Activated naive CD4-positive, alpha-beta T cell treated with Interleukin-2 at 50 U/mL for 16 hours (primary cell): ENCODE measurements at places on chromosomes 1 and 21.
A peak's percentile ranks its signal among the peaks of the same experiment; 100 is the strongest.

GRCh38 chr21:44047996-44048560 is 36.0 kb downstream of the TRAPPC10 start:
- DNase-seq, result no peak

DNA sequence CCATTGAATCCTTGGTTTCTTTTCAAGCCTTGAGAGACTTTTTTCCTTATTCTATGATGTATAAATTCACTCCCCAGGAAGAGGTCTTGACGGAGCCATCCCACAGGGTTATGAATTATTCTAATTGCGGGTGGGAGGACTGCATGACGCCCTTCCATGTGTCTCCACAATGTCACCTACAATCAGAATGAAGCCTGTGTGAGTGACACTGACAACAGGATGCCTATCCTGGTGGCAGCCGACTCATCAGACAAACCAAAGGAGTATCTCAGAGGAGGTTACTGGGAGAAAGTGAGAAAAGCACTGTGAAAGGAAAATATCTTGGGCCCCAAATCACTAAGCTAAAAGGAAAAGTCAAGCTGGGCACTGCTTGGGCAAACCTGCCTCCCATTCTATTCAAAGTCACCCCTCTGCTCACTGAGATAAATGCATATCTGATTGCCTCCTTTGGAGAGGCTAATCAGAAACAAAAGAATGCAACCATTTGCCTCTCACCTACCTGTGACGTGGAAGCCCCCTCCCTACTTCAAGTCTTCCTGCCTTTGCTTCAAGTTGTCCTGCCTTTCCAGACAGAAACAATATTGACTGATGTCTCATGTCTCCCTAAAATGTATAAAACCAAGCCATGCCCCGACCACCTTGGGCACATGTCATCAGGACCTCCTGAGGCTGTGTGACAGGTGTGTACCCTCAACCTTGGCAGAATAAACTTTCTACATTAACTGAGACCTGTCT is 98.4 kb downstream of the SMYD2 start:
- no peak for DNase-seq

GRCh38 chr21:22225299-22225698 is 1227.1 kb downstream of the NCAM2 start:
- no peak for DNase-seq

GRCh38 chr1:164628772-164629171 is 69.8 kb downstream of the PBX1 start:
- DNase-seq, result no peak

DNA sequence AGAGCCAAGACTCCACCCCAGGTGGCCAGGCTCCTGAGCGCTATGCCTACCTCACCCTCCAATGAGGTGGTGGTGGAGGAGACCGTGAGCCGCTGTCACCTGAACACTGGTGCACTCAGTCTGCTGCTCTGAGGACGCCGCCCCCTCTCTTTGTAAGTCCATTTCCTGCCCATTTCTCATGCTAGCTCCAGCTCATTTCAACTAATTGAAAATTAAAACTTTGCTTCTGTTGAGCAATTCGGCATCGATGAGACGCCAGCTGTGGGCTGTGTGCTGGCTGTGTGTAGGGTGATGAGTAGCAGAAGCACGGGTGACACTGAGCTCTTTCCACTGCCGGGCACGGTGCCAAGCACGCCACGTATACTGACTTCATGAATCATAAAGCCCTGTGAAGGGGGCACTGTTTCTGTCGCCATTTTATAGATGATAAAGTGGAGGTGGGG is 11.2 kb downstream of the TNFRSF1B start:
- DNase-seq, result peak; percentile 96

DNA sequence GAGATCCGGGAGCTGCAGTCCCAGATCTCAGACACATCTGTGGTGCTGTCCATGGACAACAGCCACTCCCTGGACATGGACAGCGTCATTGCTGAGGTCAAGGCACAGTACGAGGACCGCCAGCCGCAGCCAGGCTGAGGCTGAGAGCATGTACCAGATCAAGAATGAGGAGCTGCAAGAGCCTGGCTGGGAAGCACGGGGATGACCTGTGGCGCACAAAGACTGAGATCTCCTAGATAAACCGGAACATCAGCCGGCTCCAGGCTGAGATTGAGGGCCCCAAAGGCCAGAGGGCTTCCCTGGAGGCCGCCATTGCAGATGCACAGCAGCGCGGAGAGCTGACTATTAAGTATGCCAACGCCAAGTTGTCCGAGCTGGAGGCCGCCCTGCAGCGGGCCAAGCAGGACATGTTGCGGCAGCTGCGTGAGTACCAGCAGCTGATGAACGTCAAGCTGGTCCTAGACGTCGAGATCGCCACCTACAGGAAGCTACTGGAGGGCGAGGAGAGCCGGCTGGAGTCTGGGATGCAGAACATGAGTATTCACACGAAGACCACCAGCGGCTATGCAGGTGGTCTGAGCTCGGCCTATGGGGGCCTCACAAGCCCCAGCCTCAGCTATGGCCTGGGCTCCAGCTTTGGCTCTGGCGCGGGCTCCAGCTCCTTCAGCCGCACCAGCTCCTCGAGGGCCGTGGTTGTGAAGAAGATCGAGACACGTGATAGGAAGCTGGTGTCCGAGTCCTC is 25.5 kb downstream of the ETV3L start:
- peak; percentile 22 for DNase-seq

- DNase-seq, result peak; percentile 49
Measured at GRCh38 chr1:178724728-178725465, at the start of gene RALGPS2. Gene RALGPS2 (plus strand): TSS chr1:178725244. CDS start chr1:178776765, 51,521 bp downstream.

DNA sequence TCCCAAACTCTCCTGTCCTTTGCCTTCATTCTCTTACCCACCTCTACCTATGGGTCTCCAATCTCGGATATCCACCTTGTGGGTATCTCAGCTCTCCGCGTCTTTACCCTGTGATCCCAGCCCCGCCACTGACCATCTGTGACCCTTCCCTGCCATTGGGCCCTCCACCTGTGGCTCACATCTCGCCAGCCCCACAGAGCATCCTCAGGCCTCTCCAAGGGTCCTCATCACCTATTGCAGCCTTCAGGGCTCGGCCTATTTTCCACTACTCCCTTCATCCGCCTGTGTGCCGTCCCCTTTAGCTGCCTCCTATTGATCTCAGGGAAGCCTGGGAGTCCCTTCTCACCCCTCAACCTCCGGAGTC is 11.1 kb downstream of the BCAN start:
- no peak for DNase-seq

DNA sequence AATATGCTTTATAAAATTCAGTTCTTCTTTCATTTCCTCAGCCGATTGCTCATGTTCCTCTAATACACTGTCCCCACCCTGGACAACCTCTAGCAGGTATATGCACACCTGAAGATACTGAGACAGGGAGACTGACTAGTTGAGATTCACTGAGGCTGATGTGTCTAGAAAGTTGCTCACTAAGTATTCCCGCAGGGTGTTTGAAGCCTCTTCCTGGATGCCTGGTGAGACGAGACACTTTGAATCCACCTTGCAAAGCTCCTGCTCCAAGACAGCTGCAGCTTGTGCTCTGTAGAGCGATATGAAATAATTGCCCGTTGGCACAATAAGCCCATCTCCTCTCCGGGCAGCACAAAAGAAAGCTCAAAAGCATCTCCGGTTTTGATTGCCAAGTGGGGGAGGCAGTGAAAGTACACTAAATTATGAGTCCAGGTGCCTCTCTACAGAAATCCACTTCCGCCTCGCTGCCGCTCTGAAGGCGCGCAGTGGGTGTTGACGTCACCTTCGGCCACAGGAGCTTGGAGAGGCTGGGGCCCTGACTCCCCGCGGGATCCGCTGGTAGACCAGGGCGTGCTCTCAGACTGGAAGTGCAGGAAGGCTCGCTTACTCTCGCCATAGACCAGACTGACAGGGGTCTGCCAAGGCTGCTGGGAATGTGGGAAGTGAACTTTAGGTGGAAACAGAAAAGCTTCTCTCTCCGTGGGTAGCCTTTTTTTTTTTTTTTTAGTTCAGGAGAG is 46.3 kb downstream of the GPA33 start:
- DNase-seq, result peak; percentile 64

GRCh38 chr1:80158266-80158665 is 1151.7 kb upstream of the ADGRL4 start:
- no peak for DNase-seq

DNA sequence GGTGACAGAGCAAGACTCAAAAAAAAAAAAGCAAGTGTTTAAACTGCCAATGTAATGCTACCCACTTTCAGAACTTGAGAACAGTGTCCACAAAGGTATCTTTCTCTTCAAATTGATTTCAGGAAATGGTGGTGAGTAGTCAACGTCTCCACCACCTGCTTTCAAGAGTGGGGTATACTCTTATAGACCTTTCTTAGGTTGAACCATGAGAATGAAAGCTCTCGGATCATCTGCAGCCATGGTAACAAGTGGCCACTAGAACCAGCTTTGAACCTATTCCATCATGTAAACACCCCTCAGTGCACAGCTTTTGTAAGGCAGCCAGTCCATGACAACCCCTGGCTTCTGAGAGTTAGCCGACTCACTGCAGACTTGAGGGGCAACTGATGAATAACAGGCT is 107.4 kb downstream of the NTPCR start:
- no peak for DNase-seq

- peak; percentile 31 for DNase-seq
Measured at GRCh38 chr1:245154429-245155271, at the start of gene KIF26B. Gene KIF26B (plus strand): TSS chr1:245154985. CDS start chr1:245155425, 440 bp downstream.

- no peak for DNase-seq
Measured at GRCh38 chr1:171904778-171905450, 63.6 kb downstream of the DNM3 start.

- no peak for DNase-seq
Measured at GRCh38 chr1:183898001-183898396, 93.1 kb downstream of the RGL1 start.

- DNase-seq, result no peak
Measured at GRCh38 chr1:156001662-156002171, 19.0 kb downstream of the SSR2 start.

DNA sequence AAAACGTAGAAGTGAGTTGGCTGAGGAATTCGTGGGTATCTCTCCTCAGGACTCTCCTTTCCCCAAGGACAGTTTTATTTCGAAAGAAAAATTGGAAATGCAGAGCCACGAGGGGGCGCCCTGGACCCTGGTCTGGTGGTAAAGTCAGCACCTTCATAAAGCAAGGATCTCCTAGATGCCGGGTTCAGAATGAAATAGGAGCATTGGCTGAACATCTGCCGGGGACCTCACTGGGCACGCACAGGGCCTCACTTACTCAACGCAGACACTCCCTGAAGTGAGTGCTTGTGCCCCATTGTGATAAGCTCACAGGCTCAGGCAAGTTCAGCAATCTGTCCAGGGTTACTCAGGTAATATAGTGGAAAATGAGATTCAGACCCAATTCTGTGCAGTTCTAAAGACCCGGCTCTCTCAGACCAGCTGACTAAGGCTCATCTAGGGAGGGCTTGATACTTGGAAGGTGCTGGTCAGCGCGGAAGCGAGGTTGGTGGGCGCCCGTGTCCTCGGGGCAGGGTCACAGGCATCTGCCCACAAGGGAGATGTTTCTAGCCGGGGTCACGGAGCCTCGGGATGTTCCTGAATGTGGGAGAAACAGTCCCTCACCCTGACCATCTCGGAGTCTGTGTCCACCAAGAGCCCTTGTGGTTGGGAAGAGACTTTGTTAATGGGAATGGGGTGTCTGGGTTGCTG is 55.7 kb upstream of the ETV3 start:
- DNase-seq, result peak; percentile 43

- DNase-seq, result no peak
Measured at GRCh38 chr1:165747632-165748447, 20.8 kb downstream of the TMCO1 start.

GRCh38 chr1:186308264-186309060 is 66.6 kb downstream of the TPR start:
- DNase-seq, result no peak

DNA sequence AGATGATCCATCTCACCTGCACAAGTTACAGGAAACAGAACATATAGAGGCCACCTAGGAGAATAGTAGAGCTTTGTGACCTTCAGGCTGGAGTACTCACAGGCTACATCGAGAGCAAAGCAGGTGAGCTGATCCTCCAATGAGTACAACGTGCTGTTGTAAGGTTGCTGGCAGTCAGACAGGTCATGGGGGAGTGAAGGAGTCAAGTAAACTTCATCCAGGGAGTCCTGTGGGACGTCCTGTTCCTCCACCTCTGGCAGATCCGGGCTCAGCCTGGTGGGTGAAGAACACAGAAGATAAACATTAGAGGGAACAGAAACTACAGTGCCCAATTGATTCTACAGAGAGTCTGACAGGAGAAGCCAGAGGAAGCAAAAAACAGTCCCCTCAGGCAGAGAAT is 62.5 kb downstream of the PRKAB2 start:
- DNase-seq, result no peak

- DNase-seq, result no peak
Measured at GRCh38 chr21:31720330-31720729, 11.6 kb downstream of the SCAF4 start.

DNA sequence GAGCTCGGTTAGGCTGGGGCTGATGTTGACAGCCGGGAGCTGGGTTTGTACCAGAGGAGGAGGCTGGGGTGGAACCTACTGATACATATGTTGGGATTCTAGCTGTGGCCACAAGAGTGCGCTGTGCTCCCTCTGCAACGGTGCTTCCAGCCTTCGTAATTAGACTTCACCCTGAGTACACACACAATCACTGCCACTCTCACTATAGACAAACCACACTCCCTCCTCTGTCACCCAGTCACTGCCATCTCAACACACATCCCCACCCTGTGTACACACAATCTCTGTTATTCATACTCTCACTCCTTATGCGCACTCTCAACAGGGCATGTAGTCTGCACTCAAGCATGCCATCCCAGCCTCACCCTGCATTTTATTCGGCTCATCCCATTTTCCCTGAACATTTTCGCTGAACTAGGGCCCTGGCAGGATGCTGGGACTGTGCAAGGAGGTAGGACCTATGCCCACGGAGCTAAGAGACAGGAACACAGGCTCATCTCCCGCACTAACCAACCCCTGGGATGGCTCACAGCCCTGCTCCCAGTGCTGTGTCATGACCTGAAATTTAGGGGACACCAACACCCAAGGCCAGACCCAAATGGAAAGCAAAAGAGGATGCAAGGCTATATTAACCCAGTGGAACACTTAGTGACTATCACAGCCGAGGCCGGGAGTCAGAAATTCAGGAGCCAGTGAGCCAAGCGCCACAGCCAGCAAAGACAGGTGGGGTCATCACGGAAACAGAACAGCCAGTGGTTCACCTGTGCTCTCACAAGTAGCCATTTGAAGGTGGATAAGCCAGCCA is 5.7 kb downstream of the GJB3 start:
- peak; percentile 58 for DNase-seq

GRCh38 chr1:186977266-186977957 is 148.7 kb downstream of the PLA2G4A start:
- no peak for DNase-seq

GRCh38 chr1:156464335-156464734 is 36.2 kb downstream of the MEF2D start:
- DNase-seq, result no peak
